ENCODE measurements at places on chromosomes 1 and 21.

- DNase-seq = no peak
Observed at GRCh38 chr1:168654198-168654915, 74.6 kb downstream of the DPT start.

- DNase-seq = no peak
Observed at GRCh38 chr1:235712812-235713211, 63.2 kb upstream of the GNG4 start.

GRCh38 chr1:38527373-38527966 is 332.1 kb downstream of the RRAGC start:
- peak; percentile 44 for DNase-seq

DNA sequence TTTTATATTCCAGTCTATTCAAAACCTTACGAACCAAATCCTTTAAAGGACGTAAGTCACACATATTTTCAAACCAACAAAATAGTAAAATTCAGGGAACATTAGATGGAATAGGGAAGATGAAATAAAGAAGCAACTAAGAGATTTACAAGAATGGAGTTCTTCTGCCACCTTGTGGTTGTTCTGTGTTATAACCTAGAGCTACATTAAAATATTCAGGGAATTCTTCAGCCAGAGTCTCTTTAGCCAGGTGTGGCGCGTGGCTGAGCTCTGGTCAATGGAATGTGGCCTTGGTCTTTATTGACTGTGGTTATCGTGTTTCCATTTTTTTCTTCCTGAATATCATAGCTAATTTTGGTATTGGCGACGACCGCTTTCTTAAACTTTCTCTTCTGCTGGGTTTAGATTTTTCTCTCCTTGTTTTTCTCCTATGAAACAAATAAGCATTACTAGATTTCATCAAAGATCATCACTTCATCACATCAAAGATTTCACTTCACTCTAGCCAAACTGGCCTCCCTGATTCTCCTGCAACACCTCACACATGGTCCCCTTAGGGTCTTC is 221.3 kb downstream of the MRPL39 start:
- no peak for DNase-seq

GRCh38 chr1:62722796-62723195 is 34.6 kb upstream of the DOCK7 start:
- no peak for DNase-seq

DNA sequence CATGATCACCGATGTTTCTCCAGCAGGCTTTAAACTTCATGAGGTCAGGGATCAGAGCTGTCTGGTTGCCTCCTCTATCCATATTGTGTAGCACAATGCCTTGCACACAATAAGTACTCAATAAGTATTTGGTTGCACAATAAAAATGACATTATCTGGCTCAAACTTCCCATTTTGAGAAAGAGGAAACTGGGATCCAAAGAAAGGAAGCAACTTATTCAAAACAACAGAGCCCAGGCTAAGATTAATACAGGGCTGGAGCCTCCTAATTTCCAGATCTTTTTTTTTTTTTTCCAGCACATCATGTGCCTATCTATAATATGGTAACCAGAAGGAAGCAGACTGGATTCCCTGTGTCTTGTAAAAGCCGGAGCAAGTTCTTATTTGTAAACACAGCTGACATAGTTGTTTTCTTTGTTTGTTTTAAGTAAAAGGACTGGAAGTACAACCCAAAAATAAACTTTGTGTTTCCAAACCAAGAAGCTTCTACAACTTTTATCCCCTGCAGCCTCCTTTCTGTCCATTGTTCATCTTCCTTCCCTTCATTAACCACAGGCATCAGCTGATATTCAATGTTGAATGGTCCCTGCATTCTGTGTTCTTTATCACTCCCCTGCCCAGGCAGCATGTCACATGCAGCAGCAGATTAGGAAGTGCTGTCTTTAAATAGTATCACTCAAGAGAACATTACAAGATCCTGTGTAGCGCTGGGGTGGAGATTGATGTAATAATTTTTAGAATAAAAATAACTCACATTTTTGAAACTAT is 71.2 kb upstream of the HOOK1 start:
- DNase-seq = no peak

DNA sequence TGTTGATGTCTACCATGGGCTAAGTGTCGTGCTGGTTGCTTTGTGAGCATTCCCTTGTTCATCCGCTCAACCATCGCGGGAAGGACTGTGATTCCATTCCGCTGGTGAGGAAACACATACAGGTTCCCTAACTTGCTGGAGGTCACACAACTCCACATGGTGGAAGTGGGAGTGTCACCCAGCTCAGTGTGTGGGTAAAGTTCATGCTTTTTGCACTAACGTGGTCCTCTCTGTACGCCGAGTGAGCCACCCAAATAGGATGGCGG is 4.0 kb upstream of the CLDN19 start:
- DNase-seq = no peak

- no peak for DNase-seq
Observed at GRCh38 chr1:83897516-83897915, 101.4 kb downstream of the TTLL7 start.

DNA sequence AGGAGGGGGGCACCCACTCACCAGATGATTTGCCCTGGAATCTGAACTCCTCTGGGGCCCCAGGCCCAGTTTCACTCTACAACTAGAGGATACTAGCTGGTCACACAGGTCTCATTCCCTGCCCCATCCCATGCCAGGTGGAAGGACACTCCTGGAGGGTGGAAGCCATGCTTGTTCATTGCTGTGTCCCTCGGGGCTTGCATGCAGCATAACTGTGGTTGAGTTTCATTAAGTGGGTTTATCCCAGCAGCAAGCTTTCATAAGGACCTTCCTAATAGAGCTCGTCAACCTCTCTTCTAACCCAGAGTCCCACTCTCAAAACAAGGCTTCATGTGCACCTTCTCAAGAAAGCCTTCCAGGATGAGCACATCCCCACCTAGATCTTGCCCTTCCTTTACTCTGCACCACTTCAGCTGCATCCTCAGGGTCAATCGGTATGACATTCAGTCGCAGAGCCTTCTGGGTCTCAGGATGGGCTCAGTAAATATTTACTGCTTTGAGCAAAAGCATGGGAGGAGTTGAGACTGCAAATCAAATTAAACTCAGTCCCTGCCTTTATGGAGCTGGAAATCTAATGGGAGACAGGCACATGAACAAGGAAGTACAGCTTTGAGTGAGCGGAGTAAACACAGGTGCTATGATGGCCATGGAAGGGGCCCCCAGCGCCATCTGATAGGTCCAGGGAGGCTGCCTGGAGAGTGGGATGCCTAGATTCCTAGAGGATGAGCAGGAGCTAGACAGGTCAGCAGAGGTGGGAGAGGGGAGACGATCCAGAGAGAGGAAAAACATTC is 32.3 kb downstream of the LAMB3 start:
- DNase-seq = no peak

DNA sequence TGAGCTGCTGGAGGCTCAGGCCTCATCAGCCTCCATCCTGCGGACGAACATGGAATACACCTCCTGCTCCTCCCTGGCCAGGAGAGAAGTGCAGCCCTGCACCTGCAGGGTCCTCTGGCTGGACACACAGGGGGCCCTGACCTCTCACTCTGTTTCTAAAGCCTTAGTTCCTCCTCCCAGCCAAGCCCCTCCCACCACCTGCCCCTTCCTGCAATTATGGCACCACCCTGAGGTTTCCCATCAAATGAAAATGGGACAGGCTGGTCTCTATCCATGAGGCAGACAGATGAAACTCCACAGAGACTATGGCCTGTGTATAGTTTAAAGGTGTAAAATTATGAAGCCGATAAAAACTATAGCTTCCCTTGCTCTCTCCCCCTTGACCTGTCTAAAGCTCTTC is 42.6 kb downstream of the CACNA1S start:
- DNase-seq = no peak

- no peak for DNase-seq
Observed at GRCh38 chr1:213166852-213167251, 115.8 kb downstream of the RPS6KC1 start.

DNA sequence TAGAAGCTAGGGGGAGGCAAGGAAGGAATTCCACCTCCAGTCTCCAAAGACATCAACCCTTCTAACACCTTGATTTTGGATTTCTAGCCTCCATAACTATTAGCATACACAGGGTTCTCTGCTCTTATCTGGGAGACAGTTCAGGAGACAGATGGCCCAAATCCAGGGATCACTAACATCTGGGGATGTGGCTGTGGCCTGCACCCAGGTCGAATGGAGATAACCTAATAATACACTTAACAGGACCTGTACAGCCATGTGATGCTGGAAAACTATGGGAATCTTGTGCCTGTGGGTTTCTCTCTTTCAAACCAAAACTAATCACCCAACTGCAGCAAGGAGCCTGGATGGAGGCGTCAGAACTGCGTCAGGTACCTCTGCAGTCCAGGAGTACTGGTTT is 47.6 kb downstream of the KIAA0319L start:
- DNase-seq = no peak

DNA sequence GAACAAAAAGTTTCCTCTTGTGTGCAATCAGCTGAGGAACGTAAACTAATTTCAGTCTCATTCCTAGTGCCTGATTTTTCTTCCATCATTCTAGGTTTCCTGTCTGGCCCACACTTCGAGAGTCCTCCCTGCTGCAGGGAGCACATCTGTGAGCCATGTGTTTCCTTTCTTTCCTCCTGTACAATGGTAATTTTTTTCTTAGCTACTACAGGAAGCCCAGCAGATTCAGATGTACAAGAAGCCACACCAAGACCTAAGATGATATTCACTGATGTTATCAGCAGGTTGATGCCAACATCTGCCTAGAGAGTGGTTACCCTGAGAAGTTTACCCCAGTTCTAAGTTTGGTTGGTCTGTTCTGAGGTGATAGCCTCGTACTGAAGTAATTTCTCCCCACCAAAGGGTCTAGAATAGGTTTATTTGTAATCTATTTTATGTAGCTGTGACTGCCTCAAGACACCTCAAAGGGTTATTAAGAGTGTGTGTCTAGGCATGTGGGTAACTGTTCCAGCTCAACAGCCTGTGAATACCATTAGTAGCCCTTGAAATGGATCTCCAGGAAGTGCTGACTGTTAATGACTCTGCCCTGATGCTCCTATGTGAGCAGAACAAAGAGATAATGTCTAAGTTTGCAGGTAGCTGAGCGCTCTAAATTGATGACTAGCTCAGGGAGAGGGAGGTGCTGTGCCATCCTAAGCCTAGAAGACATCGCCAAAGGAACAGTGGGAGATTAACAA is 31.7 kb upstream of the CLDN14 start:
- DNase-seq = no peak

DNA sequence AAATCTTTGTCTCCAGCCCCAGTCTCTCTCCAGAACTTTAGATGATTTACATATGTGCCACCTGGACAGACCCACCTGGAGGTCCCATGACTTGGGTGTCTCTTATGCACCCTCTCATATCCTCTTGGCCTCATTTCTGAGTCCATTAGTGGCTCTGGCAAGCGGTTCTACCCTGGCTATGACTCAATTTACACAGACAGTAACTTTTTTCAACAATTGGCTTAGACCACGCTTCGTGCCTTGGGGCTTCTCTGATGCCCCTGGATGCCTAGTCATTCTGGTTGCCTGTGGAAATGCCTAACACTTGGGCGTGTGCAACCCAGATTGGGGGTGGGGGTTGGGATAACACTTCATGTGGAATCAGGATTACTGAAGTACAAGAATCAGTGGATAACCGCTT is 57.1 kb upstream of the GADD45A start:
- DNase-seq = no peak

- no peak for DNase-seq
Observed at GRCh38 chr1:113940365-113941244, 11.5 kb downstream of the HIPK1 start.

GRCh38 chr1:152654110-152654509 is 9.1 kb upstream of the LCE2D start:
- DNase-seq = peak; percentile 31

GRCh38 chr1:17212487-17213121 is 7.7 kb downstream of the PADI1 start:
- DNase-seq = peak; percentile 36

DNA sequence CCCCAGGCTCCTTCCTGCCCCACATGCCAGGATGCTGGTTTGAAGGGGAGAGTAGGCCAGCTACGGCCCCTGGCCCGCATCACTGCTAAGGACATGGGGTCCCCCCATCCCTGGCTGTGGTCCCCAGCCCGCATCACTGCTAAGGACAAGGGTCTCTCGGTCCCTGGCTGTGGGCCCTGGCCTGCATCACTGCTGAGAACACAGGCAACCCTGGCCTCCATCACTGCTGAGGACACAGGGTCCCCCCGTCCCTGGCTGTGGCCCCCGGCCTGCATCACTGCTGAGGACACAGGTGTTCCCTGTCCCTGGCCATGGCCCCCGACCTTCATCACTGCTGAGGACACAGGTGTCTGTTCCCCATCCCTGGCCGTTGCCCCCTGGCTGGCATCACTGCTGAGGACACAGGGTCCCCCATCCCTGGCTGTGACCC is 448 bp upstream of the OBSCN start:
- no peak for DNase-seq

GRCh38 chr21:42533963-42534355 is 20.3 kb downstream of the SLC37A1 start:
- DNase-seq = no peak

DNA sequence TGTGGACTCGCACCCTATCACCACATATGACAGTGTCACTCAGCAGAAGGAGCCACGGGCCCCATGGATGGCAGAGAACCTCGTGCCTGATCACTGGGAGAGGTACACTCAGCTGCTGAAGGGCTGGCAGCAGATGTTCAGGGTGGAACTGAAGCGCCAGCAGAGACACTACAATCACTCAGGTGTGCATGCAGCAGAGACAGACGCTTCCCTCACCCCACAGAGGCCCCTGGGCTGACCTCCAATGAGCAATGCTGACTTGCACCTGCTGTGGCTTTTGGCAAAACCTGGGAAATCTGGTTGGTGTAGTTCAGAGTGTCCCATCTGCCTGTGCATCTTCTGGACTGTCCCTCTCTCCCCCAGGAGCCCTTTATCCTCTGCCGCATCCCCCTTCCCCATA is 51.9 kb downstream of the KIAA1614 start:
- no peak for DNase-seq

- DNase-seq = no peak
Observed at GRCh38 chr21:31924548-31924947, 51.7 kb downstream of the HUNK start.

DNA sequence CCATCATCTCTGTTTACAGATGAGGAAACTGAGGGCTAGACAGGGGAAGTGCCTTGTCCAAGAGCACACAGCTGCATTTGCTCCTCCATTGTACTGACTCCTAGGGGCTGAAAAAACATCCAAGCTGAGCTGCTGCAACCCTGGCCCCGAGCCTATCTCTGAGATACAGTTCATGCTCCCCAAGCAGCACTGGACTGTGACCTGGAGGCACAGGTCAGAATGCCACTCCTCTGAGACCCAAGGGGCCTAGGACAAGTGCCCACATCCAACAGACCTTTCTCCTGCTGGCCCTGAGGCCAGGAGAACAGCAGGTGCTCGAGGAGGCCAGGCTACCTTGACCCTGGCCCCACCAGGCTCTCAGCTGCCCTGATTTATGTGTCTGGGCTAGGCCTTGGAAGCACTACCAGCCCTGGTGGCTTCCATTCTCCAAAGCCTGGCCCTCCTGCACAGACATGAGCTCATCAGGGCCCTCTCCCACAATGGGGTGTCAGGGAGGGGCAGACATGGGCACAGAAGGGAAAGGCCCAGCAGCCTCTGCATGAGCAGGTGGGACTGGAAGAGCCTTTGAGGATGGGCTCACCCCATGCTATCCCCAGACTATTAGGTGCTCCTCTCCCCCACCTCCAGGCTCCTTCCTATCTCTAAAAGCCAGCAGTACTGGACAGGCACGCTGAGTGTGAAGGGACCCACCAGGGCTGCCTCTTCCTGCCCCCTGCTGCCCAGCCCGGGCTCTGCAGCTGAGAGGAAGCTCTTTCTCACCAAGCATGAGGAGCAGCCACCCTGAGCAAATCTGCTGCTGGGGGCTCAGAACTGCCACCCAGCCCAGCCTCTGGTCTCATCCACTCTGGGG is 18.8 kb downstream of the ADGRB2 start:
- no peak for DNase-seq
